Midbrain (tissue), 1 donor: ENCODE measurements at places on chromosomes 5 and 9.
A peak's percentile ranks its signal among the peaks of the same experiment; 100 is the strongest.

GRCh38 chr5:59099270-59099994 is 516.6 kb downstream of the RAB3C start:
- no peak for DNase-seq

DNA sequence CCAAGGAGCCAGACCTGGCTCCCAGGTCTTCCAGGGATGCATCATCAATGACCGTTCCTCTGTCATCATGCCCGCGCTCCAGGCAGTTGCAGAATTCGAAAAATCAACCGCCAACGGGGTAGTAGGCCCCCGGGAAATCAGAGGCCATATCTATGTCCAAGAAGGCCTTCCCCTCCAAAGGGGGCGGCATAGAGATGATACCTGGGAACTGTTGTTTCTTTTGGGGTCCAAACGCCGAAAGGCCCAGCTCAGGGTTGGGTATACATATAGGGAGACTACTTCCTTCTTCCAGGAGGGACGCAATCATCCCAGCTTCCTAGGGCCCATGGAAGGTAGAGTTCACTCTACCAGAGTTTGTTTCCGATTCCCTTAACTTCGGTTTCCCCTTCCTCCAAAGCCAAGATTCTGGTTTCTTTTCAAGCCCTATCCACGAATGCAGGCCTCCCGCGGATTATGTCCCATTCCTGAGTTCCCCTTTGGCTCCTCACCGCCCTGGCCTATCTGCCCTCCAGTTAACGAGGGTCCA is 754 bp downstream of the DCAF12 start:
- no peak for DNase-seq

DNA sequence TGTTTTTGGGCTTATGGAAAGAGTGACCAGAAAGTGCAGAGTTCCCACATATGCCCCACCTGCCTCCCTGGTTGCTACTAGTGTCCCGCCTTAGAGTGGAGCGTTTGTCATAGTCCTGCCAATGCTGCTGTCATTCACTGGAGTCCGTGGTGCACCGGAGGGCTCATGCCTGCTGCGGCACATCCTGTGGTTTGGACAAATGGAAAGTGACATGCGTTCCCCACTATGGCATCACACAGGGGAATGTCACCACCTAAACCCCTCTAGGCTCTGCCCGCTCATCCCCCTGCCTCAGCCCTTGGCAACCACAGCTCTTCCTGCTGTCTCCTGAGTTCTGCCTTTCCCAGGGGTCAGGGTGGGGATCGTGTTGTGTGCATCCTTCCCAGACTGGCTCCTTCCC is 29.2 kb downstream of the IRX4 start:
- DNase-seq: no peak

- DNase-seq: no peak
These were observed 47.4 kb downstream of the POLK start for GRCh38 chr5:75558981-75559632.

GRCh38 chr5:130762031-130762430 is 403.0 kb downstream of the HINT1 start:
- DNase-seq: no peak

GRCh38 chr5:132437604-132438266 is 52.8 kb downstream of the IRF1 start:
- DNase-seq: peak; percentile 22

DNA sequence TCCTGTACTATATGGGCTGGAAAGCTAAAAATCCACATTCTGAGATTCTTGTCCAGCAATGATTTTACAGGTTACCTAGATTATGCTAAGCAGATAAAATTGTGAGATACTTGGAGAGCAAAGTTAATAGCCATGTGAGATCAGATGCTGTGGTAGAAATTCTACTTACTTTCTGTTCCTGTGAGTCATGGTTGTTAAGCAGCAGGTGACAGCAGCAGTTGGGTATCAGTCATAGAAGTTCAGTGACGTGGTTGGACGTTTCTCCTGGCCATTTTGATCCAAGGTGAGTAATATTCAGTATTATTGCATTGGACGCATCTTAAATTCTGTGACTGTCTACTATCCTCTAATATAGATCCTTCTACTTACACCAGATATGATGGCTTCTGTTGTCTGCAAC is 524.5 kb downstream of the TMEM38B start:
- no peak for DNase-seq

DNA sequence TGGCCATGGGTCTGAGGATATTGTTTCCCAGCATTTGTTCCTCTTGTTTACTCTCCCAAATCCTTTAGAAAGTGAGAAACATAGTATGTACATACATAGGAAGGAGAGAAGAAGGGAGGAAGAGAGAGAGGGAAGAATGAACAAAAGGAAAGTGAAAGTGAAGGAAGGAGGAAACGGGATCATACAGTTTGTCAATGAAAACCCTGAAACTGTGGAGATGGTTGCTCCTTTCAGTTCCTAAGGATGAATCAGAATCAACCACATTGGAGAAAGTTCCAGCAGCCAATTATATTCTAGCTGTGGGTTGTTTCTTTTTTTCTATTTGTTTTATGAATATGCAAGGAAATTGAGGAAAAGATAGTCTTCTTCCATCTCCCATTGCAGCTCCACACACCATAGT is 396.5 kb downstream of the MLLT3 start:
- DNase-seq: no peak

GRCh38 chr5:171010816-171011215 is 149.0 kb downstream of the RANBP17 start:
- DNase-seq: no peak

GRCh38 chr9:122058709-122059108 is 34.4 kb downstream of the TTLL11 start:
- no peak for DNase-seq

GRCh38 chr9:125763394-125763801 is 16.2 kb downstream of the PBX3 start:
- no peak for DNase-seq

- no peak for DNase-seq
These were observed 790.4 kb upstream of the NUDT12 start for GRCh38 chr5:104352954-104353353.

DNA sequence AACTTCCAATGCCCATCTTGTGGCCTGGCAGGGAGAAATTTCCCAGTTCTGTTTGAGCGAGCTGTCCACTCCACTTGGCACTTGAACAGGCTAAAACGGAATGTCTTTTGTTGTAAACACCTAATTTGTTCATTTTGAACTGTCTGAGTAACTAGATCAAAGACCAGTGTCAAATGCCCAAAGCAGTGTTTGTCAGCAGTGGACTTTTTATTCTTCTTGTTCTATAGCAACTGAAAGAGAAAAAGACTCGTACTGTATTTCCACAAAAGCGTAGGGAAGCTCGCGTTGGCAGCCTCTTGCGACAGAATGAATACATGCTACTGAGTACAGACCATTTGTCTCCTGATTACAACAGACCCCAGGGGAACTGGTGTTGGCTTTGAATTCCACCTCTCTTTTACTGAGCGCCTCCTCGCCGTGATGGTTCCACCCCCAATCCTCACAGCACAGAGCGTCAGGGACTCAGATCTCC is 601.8 kb upstream of the ZNF608 start:
- DNase-seq: peak; percentile 62

- DNase-seq: no peak
These were observed 115.4 kb downstream of the ZNF608 start for GRCh38 chr5:124630767-124631704.

DNA sequence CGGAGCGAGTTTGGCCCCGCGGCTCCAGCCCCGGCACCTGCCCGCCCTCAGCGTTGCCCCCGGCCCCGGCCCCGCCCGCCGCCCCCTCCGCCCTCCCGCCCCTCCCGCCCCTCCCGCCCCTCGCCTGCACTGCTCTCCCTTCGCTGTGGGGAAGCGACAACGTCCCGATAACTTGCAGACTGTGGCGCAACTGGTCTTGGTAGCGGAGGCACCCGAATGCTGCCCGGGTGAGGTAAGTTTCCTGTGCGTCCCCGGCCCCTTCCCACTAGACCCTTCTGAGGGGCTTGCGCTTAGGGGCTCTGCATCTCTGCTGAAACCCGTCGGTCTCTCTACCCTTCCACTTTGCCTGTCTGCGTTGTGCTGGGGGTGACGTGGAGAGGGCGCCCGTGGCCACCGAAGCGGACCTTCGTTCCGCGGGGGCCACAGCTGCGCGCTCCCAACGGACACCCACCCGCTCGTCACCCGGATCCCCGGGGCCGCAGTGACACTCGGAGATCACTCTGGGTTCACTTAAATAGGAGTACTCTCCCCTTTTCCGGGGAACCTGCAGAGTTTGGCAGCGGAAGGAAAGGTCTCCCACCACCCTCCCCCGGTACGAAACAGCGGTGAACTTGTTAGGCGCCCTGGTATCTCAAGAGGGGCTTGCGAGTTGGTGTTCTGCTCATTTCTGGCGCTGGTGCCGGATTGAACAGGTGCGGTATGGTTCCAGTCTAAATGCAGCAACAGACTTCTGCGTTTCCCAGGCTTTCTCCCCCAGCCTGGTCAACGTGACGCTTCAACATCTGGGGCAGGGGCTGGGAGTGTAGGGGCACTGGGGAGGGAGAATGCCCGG is 707 bp downstream of the PIP5K1B start:
- DNase-seq: no peak

DNA sequence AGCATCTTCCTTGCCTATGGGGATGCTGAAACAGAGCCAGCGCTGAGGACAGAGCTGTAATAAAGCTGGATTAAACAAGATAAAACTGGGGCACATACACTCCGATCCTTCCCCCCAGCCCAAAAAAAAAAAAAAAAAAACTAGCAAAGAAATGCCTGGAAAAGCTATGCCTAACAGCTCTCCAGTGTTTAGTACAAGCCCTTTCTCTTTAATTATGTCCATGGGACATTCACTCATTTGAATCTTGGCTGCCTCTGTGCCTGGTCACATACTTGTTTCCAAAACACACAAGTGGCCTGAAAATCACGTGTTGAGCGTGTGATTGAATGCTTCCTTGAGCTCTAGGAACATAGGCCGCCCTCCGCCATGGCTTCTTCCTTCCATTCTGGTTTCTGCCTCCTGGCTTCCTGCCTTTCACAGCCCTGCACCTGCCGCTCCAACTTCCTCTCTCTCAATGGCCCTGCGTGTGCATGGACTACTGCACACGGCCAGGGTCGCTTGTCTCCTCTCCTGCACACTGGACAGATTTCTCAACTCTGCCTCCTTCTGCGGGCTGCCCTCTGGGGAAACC is 111.0 kb upstream of the RETREG1 start:
- DNase-seq: peak; percentile 66

- DNase-seq: no peak
These were observed 177.2 kb upstream of the MAP3K1 start for GRCh38 chr5:56638061-56638621.

DNA sequence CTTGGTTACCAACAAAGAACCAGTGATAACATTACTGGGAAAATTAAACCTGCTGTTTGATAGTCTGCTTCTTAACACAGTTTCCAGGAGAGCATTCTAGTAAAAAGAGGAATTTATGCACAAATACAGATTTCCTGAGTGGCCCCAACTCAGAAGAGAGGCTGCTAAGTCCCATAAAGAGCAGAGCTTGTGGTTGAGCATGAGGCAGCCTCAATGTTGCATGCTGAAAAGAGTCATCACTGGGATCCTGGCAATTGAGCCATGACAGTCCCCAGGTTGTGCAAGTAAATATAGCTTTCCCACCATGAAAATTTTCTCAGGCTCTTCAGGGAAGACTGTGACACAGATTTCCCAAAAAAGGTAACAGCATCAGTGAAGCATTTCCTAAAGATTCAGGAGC is 47.5 kb upstream of the ADRB2 start:
- no peak for DNase-seq

DNA sequence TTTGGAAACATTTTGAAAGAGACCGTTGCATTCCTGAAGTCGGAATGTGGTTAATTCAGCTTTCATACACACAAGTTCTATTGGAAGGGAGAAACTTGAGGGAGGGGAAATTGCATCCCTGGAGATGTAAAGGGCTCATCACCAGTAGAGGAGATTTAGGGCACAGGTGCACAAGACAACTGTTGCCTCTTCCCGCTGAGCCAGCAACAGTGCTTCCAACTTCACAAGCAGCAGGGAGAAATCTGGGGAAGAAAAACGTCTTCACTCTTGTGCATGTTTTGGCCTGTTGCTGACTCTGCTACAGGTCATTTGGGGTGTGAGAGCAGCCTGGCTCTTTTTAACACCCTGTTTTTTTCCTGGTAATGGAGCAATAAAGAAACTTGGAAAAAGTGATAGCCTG is 277.9 kb downstream of the GAS1 start:
- no peak for DNase-seq

DNA sequence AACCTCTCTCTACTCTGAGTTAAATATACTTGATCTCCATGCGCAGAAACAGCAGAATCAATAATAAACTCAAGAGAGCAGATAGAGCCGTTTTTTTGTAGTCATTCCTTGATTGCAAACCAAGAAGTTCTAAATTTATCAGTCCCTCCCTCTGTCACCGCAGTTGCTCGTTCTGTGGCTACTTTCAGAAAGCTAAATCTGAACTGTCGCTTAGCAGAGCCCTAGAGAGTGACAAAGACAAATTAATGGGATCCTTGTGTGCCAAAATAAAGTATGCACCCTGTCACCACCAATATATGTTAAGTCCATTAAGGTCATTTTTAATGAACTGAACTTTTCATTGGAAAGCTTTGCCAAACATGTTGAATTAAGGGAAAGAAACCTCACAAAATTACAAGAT is 218.3 kb downstream of the ADAMTSL1 start:
- DNase-seq: no peak

- peak; percentile 61 for DNase-seq
These were observed 13.6 kb upstream of the GM2A start for GRCh38 chr5:151239237-151239861.

DNA sequence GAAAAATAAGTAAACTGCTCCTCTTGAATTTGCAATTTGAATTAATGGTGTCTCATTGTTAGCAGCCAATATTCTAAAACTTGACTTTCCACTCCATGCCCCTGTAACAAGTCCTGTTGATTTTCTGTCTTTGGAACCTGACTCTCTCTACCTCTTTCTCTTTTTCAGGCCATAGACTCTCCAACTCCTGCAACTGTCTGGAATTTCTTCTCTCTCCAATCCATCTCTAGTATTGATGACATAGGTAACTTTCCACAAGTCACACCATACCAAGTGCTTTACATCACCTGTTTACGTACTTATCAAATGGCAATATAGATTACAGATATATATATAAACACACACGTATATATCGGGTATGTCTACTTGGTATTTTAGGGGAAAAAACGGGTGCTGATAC is 923 bp downstream of the C5orf34 start:
- no peak for DNase-seq

DNA sequence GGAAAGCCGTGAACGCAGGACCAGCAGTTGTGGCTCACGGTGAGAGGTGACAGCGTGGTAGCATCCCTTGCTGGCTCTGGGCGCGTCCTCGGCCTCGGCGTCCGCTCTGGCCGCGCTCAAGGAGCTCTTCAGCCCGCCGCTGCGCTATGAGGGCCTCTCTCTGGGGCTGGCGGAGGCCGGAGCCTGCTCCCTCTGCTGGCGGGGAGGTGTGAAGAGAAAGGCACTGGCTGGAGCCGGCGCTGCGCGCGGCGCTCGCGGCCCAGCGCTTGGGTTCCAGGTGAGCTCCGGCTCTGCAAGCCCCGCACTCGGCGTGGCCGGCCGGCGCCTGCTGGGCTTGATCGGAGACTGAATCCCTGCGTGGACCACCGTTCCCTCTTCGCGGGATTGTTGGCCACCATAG is 705.6 kb downstream of the SEMA5A start:
- DNase-seq: no peak
